ENCODE measurements at places on chromosomes 12 and 14.

DNA sequence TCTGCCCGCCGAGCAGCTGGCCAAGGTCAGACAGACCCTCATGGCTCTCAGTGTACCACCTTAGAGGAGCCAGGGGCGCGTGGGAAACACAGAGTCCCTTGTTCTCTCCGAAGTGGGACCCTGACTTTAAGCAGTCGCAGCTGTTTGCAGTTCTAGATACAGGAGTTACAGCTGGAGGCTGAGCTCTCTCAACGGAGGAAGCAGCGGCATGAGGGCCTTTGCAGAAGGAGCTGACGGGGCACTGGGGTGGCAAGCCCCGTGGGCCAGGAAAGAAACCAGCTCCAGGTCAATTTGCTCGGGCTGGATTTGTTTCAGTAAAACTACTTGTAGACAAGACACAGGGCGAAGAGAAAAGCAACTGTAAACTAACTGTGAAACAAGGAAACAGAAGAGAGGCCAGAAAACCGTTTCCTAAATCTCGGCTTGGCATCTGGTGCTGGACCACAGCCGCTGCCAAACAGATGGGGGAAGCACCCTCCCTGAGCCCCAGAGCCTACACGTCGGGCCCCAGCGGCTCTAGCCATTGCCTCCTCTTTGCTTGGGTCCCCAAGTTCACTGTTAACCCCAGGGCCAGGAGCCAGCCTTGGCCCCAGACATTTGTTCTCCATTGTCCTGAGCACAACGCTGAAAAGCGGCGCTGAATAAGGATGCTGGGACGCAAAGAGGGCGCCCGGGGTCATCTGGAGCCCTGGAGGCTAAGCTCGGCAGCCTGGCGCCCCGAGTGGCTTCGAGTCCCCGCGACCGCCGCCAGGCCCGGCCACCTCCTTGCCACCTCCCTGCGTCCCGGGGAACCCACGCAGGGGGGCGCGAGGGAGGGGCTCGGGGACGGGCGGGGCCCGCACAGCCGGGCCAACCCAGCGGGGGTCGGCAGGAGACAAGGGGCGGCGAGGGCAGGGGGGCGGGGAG is 914 bp upstream of the PACS2 start:
- DNase-seq, result peak; percentile 31

DNA sequence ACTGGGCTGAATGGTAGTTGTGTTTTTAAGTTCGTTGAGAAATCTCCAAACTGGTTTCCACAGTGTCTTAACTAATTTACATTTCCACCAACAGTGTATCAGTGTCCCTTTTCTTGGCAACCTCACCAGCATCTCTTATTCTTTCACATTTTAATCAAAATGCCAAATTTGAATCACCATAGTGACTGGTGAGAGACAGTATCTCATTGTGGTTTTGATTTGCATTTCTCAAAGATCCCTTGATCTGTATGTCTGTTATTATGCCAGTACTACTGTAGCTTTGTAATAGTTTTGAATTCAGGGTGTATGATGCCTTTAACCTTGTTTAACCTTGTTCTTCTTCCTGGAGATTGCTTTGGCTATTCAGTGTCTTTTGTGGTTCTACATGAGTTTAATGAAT is 2.2 kb upstream of the EIF2S3B start:
- DNase-seq, result no peak

DNA sequence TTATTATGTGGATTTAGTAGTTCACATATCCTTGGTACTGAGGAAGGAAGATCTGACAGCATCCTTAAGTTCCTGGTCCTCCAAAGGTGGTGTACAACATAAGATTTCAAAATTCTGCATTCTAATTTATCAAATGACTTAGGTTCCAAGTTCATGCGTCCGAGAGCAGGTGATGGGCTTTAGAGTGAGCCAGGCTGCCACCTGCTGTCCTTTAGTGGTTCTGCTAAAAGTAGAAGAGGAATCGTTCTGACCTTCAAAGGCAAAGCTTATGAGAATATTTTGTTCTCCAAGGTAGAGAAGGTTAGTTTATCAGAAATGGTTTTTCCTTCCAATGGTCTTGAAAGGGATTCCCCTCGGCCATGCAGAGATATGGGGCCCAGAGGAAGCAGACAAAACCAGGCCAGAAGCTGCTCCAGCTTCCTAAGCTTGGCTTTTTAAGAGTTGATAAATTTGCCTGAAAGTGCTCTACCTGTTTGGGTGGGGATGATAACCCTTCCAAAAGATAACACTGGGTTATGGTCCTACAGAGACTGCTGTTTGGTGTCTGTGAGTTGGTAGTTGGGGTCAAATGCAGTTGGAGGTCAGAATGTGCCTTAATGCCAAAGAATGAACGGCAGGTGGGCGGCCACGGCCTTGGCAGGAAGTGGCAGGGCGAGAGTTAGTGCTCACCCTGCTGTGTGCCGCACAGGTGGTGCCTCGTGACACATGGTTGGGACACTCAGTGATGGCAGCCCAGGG is 29.1 kb upstream of the LRTM2 start:
- peak; percentile 51 for DNase-seq

DNA sequence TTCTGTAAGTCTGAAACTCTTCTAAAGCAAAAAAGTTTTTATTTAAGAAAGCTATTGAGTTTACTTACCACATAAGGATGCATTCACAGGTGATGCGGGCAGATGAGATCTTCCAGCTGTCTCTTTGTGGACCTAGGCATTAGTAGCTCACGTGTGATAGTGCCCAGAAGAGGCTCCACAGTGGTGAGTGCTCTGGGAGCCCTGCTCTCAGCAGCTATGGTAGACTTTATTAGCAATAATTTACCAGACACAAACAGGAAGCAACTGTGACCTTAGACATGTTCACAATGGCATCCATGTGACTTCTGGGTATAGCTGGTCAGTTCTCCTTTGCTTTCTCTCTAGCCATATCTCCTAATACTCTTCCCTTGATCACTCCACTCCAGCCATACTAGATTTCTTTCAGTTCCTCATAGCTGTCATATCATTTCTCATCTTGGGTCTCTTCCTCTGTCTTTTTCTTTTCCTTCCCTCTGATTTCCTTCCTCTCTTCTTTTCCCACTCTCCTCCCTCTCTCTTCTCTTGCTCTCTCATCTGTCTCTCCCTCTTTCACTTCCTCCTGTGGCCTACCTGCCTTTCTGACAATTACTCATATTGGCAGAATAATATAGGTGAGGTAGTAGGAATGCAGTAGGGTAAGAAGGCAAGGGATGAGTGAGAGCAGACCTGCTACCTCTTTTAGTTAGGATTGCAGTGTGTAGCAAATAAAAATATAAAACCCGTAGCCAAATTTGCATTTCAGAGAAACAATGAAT is 75.2 kb upstream of the SCAF11 start:
- DNase-seq, result no peak

- no peak for DNase-seq
These were observed 185.3 kb upstream of the BCL2L14 start for GRCh38 chr12:11885261-11886038.

DNA sequence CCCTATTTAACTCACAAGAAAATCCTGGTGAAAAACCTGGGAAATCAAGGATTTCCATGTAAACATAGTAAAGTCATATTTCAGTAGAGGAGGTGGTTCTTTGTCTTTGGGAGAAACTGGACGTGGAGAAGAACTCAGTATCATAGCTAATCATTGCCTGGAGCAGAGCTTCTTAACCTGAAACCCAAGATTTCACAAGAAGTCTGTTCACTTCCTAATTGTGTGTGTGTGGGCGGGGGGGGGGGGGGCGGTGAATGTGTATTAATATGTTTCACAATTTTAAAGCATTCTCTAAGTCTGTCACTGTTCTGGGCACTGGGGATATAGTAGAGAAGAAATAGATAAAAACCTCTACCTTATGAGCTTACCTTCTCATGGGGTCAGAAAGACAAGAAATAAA is 96.7 kb upstream of the PPP4R3A start:
- DNase-seq, result no peak

- DNase-seq, result no peak
These were observed 256.8 kb upstream of the FKBP4 start for GRCh38 chr12:2537868-2538541.

- DNase-seq, result no peak
These were observed 171.0 kb downstream of the BTG1 start for GRCh38 chr12:91974541-91975085.

- DNase-seq, result no peak
These were observed 6.3 kb downstream of the ITGA5 start for GRCh38 chr12:54412786-54413185.

Data from activated CD4-positive, alpha-beta T cell treated with anti-CD3 and anti-CD28 coated beads for 1 hour (primary cell).